ENCODE measurements at places on chromosomes 11 and 22.

DNA sequence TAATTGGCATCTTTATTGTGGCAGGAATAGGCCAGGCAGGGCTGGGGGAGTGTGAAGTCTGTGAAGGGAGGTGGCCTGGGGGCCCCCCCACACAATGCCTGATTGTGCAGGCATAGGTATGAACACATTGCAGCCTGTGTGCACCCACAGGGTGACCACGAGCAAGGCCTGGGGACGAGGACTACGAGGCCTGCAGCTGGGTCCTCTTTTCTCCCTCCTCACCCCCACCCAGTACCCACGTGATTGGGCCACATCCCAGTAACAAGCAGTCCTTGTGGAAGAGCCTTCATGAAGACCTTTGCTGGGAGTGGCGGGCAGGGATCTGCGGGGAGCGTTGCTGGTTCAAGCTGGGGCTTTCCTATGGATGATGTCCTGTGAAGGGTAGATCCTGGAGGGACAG lies 29.3 kb downstream of the ZBTB16 start:
- peaks cover 25% of the 10 kb centered on the region for H3K4me1 ChIP-seq
- no peak for DNase-seq
- H3K27me3 ChIP-seq = peaks cover 9% of the 10 kb centered on the region
- no peaks in the 10 kb centered on the region for H3K36me3 ChIP-seq
- H3K4me3 ChIP-seq = no peak overlapping the region
- H3K27ac ChIP-seq = no peak overlapping the region

GRCh38 chr22:49992921-49993648 lies 19.5 kb downstream of the IL17REL start:
- H3K4me3 ChIP-seq = no peak overlapping the region
- H3K4me1 ChIP-seq = peaks cover 14% of the 10 kb centered on the region
- peaks cover 2% of the 10 kb centered on the region for H3K36me3 ChIP-seq
- H3K27ac ChIP-seq = peak overlapping the region; percentile 13
- peaks cover 19% of the 10 kb centered on the region for H3K27me3 ChIP-seq

- no peaks in the 10 kb centered on the region for H3K36me3 ChIP-seq
- no peaks in the 10 kb centered on the region for H3K4me1 ChIP-seq
- DNase-seq = no peak
These were observed 6.1 kb downstream of the C11orf91 start for GRCh38 chr11:33694346-33695050.

DNA sequence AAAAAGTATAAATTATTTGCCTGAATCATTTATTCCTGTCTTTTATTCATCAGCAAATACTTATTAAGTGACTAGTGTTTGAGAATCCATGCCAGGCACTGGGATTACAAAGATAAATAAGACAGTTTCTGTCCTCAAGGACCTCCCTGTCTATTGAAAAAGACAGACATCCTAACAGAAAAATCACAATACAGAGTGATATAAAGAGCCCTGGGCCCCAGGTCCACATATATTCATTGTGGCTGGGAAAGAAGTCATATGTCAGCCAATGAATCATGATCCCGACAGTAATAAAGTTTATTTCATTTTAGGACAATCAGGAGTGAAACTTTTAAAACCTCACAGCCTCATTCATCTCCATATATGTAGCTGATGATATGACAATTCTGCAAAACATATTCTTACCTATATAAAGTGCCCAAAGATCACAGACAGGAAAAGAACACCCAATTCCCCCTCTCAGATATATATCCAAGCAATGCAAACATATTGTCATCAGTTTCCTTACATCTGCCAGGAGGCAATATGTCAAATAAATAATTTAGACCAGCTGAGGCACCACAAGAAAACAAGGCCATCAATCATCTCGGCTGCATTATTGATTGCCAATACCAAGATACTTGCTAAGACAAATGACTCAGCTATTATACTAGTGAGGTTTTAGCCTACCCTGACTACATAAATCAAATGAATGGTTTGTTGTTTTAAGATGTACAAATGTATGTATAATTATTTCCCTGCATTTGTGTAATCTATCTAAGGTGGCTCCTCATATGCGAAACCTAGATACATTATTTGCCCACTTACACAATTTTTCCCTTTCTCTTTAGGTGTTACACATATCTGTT lies 590.9 kb upstream of the API5 start:
- DNase-seq = no peak
- no peaks in the 10 kb centered on the region for H3K36me3 ChIP-seq

All from central memory CD8-positive, alpha-beta T cell (primary cell).